ENCODE measurements at places on chromosomes 6 and 20.

DNA sequence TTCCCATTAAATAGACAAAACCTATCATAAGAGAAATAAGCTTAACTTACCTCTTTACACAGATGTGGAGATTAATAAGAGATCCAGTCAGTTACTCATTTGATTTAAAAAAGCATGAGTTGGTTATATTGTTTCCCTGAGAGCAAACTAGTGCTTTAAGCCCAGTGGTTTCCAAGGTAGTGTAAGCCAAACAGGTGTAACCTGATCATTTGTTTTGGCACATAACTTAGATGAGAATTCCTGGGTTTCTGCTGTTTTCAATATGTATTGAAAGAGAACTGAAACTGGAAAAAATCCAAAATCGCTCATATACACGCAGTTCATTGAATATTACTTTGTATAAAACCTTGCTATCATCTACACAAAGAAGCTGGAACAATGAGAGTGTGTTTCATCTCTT lies 30.5 kb upstream of the SMIM8 start:
- DNase-seq, result no peak

DNA sequence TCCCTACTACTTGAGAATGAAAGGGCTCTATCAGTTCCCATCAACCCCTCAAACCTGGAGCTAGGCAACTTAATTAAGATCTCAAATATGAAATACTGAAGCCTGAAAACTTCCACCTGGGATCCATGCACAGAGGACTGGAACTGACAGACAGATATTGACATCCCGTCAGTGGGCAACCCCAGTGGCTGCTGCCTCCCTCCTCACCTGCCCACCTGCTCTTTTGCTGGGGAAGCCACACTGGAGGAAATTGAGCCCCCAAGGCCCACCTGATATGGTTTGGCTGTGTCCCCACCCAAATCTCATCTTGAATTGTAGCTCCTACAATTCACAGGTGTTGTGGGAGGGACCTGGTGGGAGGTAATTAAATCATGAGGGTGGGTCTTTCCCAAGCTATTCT lies 192.8 kb downstream of the LRFN2 start:
- no peak for DNase-seq

GRCh38 chr20:36214684-36215256 lies 21.5 kb upstream of the AAR2 start:
- no peak for DNase-seq

DNA sequence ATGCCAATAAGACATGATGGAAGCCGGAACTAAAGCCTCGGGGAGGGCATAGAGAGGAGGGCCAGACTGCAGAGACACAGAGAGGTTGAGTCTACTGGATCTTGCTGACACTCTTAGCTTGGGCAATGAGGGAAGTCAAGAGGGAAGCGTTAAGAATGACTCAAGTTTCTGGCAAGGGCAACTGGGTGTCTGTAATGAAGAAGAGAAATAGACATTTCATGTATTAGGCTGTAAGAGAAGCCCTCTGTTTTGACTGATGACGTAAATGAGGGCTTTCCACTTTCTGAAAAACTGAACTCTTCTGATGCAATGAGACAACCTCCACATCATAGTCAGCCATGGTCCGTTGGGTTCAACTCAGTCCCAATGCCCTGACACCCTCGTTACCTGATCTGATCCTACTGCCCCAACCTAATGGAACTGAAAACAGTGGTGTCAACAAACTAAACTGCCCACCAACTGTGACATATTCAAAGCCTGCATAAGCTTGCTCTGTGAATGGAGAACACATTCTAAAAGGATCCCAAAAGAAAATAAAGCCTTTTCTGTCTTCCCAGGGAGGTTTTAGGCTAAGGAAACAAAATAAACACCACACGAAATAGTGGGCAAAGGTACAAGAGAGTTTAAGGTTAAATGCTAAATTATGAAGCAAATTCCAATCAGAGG lies 45.8 kb upstream of the PNRC1 start:
- DNase-seq, result peak; percentile 25

- no peak for DNase-seq
Observed at GRCh38 chr20:49276961-49277785, 684 bp downstream of the ZNFX1 start.

DNA sequence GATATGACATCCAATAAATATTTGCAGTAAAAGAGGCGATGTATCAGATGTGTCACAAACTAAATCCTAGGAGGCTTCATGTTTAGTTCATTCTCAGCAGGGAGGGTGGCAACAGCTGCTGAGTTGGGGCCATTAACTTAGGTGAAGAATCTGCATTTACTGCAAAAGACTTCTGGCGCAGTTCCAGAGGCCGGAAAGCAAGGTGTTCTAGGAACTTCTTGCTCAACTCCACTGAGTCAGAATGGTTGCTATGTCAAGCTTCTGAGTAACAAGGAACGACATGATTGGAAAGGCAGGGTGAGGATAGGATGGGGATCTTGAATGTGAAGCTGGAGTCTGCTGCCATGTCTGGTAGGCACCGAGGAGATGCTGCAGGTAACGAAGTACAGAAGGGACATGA lies 11.7 kb downstream of the ADNP start:
- DNase-seq, result no peak

DNA sequence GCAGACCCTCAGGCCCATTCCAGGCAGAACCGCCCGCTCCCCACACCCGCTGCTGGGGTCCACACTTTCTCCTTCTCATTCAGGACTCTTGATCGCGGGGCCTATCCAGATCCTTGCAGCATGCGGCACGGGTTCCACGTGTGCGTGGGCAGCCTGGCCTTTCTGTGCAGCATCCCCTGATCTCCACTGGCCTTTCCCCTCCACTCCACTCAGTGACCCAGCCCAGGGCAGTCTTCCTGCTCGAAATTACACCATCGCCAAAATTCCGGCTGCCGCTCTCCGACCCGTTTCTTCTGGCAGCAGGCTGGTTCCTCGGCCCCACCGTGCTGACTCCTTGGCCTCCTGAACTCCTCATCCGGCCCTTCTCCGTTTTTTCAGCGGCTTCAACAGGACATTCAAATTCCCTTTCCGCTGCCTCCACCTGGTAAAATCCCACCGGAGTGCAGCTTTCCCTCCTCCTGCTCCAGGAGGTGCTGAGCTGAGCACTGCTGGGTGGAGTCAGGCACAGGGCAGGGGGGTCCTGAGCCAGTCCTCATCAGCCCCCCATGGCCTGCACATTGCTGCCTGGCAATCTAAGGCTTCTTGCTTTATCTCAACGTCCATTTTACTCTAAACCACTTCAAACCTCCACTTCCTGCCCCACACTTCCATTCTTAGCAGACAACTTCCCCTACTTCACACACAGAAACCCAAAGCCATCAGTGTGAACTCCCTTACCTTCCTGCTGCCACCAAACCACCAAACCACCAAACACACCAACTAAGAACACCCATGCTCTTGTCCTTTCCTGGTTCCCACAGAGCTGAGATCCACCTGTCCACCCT lies 9.0 kb downstream of the SFT2D1 start:
- DNase-seq, result peak; percentile 73

DNA sequence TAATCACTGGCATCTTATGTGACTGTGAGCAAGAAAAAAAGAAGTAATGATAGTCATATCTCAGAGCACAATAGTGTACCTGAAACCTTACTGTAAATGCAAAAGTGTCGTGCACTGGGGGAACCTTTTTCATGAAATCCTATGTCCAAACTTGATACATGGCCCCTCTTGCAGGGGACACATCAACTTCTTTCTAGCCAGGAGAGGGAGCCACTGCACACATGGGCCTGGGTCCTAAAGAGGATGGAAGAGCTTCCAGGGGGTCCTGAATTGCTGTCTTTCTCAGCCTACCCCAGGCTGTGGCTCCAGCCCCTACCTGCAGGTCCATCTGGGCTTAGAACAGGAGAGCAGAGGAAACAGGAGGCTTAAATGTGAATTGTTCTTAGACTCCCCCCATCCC lies 165.7 kb downstream of the SOD2 start:
- DNase-seq, result no peak

DNA sequence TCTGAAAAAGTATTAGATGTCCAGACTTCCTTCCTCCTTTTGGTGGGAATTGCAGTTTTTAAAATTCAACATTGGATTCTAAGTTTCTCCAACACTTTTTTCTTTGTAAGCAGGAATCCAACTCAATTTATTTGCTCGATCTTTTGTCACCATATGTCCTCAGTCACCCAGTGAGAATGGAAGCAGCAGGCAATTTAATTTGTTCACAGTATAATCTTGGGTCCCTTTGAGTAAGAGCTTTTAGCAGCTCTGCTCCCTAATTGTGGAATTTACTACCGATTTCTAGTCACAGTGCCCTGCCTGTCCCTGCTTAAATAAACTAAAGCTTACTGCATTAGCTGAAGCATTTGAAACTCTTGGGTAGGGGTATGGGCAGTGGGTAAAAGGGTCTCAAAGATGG lies 98.6 kb downstream of the BTBD3 start:
- DNase-seq, result no peak

- no peak for DNase-seq
Observed at GRCh38 chr6:4413073-4413472, 277.7 kb upstream of the ECI2 start.

DNA sequence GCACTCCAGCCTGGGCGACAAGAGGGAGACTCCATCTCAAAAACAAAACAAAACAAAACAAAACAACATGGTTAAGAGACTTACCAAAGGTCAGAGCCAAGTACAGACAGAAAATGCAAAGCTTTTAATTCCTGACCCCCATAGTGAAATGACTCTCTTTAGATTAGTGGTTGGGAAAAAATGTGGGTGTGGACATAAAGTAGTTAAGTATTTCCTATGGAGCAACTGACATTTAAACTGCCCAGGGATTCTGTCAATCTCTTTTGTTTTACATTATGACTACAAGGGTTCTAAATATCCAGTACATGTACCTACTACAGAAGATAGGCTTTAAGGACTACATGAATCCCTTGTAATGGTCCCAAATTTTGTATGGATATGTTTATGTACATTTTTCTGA lies 75.1 kb downstream of the IRAK1BP1 start:
- DNase-seq, result no peak

DNA sequence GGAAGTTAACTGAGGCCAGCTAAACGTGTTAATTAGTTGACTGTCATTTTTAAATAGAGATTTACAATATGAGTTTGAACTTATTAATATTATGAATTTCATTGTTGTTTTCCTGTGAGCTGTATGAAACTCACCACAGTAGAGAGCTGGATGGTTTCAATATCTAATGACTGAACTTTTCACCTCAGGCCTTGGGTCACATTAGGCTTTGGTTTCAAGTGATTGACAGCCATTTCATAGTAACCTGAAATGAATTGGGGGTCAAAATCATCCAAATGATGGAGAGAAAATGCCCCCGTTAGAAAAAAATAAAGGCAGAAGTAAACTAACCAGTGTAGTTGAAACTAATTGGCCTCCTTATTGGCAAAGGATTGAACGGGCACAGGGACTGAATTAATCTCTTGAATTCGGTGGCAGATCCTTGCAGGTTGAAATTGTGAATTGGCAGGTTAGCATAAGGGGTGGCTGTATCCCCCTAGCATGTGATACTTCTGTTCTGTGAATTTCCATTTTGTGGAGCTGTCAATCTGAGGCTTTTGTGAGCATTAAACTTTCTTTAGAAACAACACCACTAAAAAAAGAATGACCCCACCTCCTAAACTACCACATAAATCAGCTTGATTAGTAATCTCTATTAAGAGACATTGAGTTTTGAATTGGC lies 155.1 kb upstream of the MMS22L start:
- DNase-seq, result no peak

DNA sequence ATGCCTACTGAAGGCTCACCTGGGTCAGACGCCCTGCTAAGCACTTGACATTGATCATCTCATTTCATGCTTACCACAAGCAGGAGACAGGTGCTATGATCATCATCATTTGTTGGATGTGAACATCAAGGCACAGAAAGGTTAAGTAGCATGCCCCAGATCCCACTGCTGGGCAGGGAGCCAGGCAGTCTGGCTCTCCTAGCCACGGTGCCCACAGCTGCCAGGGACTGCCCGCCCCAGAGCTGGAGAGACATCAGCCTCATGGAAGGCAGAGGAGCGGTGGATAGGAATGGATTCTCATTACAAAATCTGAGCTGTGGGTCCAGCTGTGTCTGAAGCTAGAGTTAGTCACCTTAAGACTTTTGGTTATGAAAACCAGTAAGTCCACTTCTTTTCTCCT lies 3.6 kb downstream of the SULF2 start:
- DNase-seq, result no peak

DNA sequence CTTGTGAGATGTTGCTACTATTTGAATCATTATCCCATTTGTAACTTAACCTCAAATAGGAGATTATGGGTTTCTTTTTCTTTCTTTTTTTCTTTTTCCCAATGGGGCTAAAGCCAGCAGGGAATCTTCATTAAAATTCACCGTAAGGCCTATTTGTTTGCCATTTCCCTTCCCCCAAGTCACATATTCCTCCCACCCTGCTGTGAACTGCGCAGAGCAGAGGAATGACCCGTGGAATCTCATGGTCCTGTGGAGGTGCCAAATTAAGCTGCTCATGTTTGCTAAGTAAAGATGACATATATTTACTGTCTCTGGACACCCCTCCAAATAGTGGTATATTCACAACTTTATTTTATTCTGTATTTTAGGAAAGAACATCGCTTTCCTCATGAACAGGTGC lies 699.3 kb downstream of the RNF144B start:
- DNase-seq, result no peak

Data from bone marrow (tissue), 2 donors.